ENCODE measurements at places on chromosomes 4 and X. TPM values are rescaled to one million over a fixed set of nuclear protein-coding genes. Genes with fewer than 3 reads are reported as not detected.

SGCB gene
- 5.6 TPM for total RNA-seq

ING2 gene
- total RNA-seq = 9.1 TPM

DNA sequence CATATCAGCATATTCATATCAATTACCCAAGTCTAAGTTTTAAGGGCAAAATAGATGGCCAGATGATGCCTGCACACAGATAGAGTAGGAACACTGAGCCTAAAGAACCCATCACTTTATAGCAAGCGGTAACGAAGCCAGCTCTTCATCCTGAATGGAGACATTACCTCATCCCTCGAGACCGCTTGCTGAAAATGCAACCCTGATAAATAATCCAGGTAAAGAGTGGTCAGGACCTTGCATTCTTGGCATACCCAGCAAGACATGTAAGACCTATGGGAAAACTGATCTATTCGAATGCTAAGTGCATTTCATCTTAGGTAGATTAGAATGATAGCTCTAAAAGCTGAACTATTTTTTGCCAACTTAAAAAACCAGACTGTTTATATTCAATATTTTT is 25.3 kb downstream of the DCHS2 start:
- no peaks in the 10 kb centered on the region for H3K36me3 ChIP-seq
- peaks cover 28% of the 10 kb centered on the region for H3K27me3 ChIP-seq
- no peak overlapping the region for H3K27ac ChIP-seq
- DNase-seq = no peak
- no peak overlapping the region for H3K4me3 ChIP-seq

DNA sequence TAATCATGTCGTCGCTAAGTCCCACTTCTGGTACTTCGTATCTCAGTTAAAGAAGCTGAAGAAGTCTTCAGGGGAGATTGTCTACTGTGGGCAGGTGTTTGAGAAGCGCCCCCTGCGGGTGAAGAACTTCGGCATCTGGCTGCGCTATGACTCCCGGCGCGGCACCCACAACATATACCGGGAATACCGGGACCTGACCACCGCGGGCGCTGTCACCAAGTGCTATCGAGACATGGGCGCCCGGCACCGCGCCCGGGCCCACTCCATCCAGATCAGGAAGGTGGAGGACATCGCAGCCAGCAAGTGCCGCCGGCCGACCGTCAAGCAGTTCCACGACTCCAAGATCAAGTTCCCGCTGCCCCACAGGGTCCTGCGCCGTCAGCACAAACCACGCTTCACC is 11.3 kb downstream of the PNCK start:
- no peak overlapping the region for H3K4me3 ChIP-seq
- peak; percentile 39 for DNase-seq
- peaks cover 19% of the 10 kb centered on the region for H3K27me3 ChIP-seq
- no peaks in the 10 kb centered on the region for H3K36me3 ChIP-seq
- peaks cover 2% of the 10 kb centered on the region for H3K4me1 ChIP-seq

SULT1E1 gene
- not detected for total RNA-seq

DNA sequence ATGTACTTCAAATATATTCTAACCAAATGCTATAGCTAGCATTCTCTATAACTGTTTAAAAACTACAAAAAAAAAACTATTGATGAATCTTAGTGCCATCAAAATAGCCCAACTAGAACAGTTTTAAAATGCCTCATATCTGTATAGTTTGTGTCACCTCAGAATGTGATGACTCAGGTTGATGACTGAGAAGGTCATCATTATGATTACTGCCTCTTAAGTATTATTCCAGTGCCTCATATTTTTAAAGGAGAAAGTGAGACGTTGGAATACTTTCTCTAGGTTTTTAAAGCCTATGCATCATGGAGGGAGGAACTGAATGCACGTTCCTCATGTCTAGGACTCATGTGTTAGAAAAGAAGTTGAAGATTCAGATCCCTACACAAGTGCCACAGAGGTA is 88.2 kb downstream of the TMA16 start:
- H3K27me3 ChIP-seq = peaks cover 6% of the 10 kb centered on the region
- no peak for DNase-seq
- H3K36me3 ChIP-seq = no peaks in the 10 kb centered on the region
- no peak overlapping the region for H3K4me3 ChIP-seq
- no peak overlapping the region for H3K27ac ChIP-seq

TRPC5OS gene
- total RNA-seq = not detected

DNA sequence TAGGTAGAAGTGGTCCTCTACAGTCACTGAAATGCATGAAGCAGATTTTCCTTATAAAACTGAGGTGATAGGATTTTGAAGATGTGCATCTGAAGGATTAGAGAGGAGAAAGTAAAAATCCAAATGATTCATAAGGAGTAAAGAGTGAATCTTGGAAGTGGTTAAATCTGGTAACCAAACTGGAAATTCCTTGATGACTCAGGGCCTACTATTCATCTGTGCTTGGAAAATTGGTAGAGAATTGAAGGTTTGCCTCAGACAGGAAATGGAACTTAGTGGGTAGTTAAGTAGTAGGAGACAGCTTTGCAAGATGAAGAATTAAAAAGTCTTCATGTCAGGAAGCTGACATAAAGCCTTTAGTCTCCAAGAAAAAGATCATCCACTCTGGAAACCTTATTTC is 368.9 kb upstream of the CTSO start:
- H3K27me3 ChIP-seq = no peaks in the 10 kb centered on the region
- no peak overlapping the region for H3K4me3 ChIP-seq
- DNase-seq = no peak
- no peaks in the 10 kb centered on the region for H3K4me1 ChIP-seq
- H3K27ac ChIP-seq = no peak overlapping the region

DNA sequence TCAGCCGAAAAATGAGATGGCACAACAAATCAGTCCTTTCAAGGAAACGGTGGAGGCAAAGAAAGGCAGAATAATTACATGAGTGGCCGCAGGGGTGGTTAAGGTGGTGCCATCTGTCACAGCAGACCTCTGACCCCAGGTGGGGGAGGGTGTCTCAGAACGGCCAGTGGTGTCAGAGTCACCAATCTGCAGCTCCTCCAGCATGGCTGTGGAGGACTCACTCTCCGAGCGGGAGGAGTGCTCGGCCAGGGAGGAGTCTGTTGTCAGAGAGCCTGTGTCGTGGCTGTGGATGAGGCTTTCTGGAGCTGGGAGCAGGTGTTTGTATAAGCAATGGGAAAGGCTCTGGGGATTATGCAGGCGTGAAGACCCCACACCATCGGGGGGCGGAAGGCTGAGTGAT is 130.3 kb upstream of the PDLIM3 start:
- H3K27me3 ChIP-seq = peaks cover 48% of the 10 kb centered on the region
- H3K4me3 ChIP-seq = no peak overlapping the region
- H3K4me1 ChIP-seq = no peaks in the 10 kb centered on the region
- no peak overlapping the region for H3K27ac ChIP-seq

- no peaks in the 10 kb centered on the region for H3K36me3 ChIP-seq
- H3K27me3 ChIP-seq = no peaks in the 10 kb centered on the region
- no peak for DNase-seq
- H3K4me1 ChIP-seq = no peaks in the 10 kb centered on the region
Measured at GRCh38 chrX:41036668-41037326, 48.4 kb upstream of the USP9X start.

NPY2R gene
- not detected for total RNA-seq

DNA sequence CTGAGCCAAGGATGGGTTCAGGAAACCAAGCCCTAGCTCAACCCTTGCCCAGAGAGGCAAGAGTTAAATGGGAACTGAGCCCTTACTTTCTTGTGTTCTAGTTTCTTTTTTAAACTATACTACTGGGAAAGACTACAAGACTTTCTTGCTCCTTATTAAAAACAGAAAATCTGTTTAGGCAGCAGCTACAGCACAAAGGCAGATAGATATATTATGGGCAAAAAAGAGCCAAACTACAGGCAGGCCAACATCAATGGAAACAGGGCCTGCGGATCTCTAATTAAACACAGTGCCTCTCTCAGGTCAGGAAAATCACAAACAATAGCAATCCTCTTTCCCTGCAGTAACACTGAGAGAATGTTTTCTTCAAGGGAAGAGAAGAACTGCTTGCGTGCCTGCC is 226.0 kb downstream of the LDB2 start:
- DNase-seq = no peak
- no peak overlapping the region for H3K27ac ChIP-seq
- peaks cover 4% of the 10 kb centered on the region for H3K27me3 ChIP-seq
- no peaks in the 10 kb centered on the region for H3K4me1 ChIP-seq

GRCh38 chr4:16264798-16265197 is 38.5 kb upstream of the TAPT1 start:
- no peaks in the 10 kb centered on the region for H3K36me3 ChIP-seq
- no peak overlapping the region for H3K27ac ChIP-seq
- peaks cover 8% of the 10 kb centered on the region for H3K4me1 ChIP-seq
- H3K4me3 ChIP-seq = no peak overlapping the region

SERPINA7 gene
- total RNA-seq = not detected

TET2 gene
- 53.2 TPM for total RNA-seq

CCNB3 gene
- total RNA-seq = 0.68 TPM

GRCh38 chr4:4986841-4987240 is 32.4 kb downstream of the CYTL1 start:
- no peak overlapping the region for H3K27ac ChIP-seq
- H3K4me3 ChIP-seq = peak overlapping the region; percentile 21
- peaks cover 7% of the 10 kb centered on the region for H3K4me1 ChIP-seq
- H3K27me3 ChIP-seq = peaks cover 34% of the 10 kb centered on the region
- H3K36me3 ChIP-seq = peaks cover 9% of the 10 kb centered on the region

DNA sequence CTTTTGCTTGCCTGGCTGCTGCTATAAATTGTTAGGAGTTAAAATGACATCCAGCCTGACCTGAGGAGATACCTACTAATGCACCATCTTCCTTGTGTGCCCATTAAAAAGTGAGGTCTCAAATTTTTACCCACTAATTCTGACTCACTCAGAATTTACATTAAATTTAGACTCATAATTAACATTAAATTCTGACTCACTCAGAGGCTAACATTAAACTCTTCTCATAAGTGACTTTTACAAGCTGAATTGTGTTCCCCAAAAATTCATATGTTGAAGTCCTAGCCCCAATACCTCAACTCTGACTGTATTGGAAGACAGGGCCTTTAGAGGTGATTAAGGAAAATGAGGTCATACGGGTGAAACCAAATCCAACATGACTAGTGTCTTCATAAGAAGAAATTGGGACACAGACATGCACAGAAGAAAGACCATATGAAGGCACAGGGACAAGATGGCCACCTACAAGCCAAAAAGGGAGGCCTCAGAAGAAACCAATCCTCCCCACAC is 11.8 kb downstream of the CASP6 start:
- H3K4me3 ChIP-seq = peak overlapping the region; percentile 74
- peaks cover 9% of the 10 kb centered on the region for H3K36me3 ChIP-seq
- no peak for DNase-seq
- peak overlapping the region; percentile 82 for H3K27ac ChIP-seq

DNA sequence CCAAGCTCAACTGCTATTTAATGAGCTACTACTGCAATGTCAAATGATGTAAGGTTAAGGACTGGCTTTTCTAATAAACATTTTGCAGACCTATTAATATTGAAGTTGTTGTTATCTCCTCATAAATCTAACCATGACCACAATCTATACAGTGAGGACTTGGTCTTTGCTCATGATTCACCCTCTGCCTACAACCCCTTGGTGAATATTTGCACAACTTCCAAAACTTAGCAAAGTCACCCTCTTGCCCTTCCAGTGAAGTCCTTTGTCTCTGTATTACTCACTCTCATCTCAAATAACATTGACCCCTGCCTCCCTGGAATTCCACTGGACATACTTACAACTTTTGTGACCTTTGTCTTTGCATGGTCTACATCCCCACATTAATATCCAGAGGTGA is 204.5 kb downstream of the KCNIP4 start:
- H3K27me3 ChIP-seq = peaks cover 12% of the 10 kb centered on the region
- no peaks in the 10 kb centered on the region for H3K36me3 ChIP-seq
- H3K4me3 ChIP-seq = no peak overlapping the region
- DNase-seq = no peak
- no peaks in the 10 kb centered on the region for H3K4me1 ChIP-seq

DNA sequence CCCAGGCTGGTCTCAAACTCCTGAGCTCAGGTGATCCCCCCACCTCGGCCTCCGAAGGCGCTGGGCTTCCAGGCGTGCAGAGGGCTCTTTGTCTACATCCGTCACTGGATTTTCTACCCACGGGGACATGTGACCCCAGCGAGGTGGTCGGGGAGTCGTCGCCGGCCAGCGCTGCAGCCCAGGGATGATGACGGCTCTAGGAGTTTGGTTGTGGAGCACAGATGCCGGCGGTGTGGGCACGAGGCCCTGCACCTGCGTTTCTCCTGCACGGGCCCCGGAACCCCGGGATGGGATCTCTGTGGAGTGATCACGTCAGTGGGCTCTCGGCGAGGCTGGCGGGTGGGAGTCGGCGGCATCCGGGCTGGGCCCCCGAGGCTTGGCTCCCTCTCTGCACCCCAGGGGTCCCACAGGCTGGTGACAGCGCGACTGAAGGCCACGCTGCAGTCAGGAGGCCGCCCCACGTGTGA is 9.1 kb upstream of the GTPBP6 start:
- no peaks in the 10 kb centered on the region for H3K36me3 ChIP-seq
- DNase-seq = no peak
- peaks cover 17% of the 10 kb centered on the region for H3K4me1 ChIP-seq
- H3K4me3 ChIP-seq = no peak overlapping the region
- H3K27me3 ChIP-seq = no peaks in the 10 kb centered on the region

L1CAM gene
- 3.9 TPM for total RNA-seq

STK26 gene
- total RNA-seq = 34.3 TPM

SULT1B1 gene
- 4.3 TPM for total RNA-seq

DNA sequence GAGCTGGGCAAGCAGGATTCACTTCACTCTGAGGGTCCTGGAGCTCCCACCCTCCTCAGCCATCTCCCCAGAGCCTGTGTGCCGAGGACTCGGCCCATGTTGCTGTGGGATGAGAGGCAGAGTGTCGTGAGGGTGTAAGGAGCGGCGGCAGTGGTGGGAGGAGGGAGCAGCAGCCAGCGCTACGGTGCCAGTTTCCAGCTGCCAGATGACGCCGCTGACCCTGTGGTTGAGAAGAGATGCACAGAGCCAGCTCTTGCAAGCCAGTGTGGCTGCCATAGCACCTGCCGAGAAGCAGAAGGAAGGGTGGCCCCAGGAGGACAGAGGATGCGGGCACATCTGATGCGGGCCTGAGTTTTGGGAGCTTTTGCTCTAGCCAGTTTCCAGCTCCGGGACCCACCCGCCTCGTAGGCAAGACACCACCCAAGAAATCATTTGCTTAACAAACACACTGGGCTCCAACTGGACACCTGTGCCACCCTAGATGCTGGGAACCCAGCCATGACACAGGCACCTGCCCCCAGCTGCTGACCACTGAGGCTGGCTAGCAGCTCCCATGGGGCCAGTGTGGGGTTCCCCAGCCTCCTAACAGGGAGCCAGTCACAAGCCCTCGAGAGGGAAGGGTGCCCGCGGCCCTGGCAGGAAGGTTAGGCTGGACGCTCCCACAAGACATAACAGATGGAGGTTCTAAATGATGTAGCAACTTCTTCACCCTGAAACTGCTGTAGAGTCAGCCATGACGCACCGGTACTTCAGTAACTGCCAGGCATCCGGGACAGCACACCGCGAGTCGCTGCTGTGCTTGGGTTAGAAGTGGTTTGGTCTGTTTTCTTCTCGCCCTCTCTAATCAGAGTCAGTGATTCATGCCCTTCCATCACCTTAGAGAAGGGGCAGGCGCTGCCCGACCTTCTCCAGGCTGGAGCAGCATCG is 8.9 kb downstream of the MSANTD1 start:
- H3K27ac ChIP-seq = no peak overlapping the region
- peaks cover 2% of the 10 kb centered on the region for H3K4me1 ChIP-seq
- DNase-seq = peak; percentile 6
